ENCODE measurements at places on chromosomes 7 and 10. TPM values are rescaled to one million over a fixed set of nuclear protein-coding genes. Genes with fewer than 3 reads are reported as not detected.

DNA sequence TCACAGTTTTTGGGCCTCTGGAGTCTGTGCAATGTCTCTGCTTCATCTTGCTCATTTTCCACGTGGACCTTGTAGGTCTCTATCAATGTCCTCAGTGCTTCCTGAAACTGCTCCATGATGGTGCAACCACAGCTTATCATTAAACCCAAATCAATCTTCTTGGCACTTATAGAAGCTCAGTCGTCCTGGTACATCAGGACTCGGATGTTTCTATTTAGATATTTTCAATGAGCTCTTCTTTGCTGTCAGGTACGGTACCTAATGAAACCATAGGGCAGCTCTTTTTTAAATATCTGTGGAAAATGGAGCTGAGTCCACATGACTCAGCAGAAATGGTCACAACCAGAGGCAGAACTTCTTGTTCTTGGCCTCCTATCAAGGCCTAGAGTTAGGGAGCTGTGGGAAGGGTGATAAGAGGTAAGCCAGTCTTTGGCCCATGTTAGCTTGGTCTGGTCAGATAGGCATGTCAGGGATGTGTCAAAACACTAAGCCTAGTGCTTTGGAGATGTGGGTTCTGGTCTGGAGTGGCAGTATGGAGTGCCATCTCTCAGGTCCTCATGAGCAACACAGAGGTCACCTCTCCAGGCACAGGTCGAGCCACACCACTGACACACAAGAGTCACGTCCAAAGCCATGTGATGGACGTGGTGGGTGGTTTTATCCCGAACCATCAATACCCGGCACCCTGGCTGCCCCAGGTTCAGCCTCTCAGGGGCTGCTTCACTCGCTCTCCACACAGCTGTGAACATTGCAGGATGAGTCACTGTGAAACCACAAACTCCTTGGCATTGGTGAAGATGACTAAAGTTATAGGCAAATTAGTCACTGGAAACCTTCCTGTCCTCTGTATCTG lies 87.0 kb downstream of the TBXAS1 start:
- peak; percentile 93 for DNase-seq

DNA sequence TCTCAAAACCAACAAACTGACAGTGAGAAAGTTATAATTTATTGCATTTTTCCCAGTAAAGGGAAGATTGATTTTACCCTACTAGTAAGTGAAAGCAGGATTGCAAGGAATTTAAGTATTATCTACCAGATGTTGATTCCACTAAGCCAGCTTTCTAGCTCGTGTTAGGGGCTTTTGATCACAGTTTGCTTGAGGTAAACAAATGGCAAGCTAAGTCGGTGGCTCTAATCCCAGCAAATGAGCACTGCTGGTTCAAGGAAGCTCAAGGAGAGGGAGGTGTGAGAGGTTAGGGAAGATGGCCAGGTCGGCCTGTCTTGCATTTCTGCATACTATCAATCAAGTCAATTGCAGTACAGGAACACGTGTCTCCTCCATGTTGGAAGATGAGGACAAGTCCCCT lies 448.7 kb upstream of the POM121L12 start:
- DNase-seq, result no peak

GRCh38 chr10:14573666-14574261 lies 200.9 kb downstream of the FAM107B start:
- peak; percentile 84 for DNase-seq

- no peak for DNase-seq
These were observed 30.6 kb upstream of the CSTF2T start for GRCh38 chr10:51729822-51730555.

The SLC13A4 gene
- not detected for total RNA-seq
